Ureter (tissue), 1 donor: ENCODE measurements at places on chromosomes 4 and X. TPM values are rescaled to one million over a fixed set of nuclear protein-coding genes. Genes with fewer than 3 reads are reported as not detected.

- no peak for DNase-seq
Observed at GRCh38 chr4:10061650-10062415, 40.5 kb upstream of the SLC2A9 start.

MAGEC1 gene
- not detected for total RNA-seq

CDKL5 gene
- 42.3 TPM for total RNA-seq

- no peak for DNase-seq
Observed at GRCh38 chr4:145252190-145252589, 71.8 kb upstream of the OTUD4 start.

DNA sequence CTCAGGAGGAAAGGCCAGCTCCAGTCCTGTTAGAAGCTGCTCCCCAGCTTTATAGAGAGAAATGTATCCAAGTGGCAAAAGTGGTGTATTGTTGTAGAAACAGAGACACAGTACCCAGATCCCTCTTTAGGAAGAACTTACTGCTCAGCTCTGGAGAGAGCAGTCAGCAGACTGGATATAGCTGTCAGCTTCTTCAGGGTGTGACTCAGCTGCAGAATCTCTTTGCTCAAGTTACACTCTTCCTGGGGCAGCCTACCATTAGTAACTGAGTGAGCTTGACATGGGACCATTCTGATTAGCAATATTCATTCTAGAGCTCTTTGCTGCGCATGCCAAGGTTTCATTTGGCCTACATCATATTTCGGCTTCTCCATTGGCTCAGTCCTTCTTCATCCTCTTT lies 40.5 kb downstream of the ATP1B4 start:
- DNase-seq, result no peak

- DNase-seq, result no peak
Observed at GRCh38 chrX:101257448-101258258, 33.5 kb downstream of the TAF7L start.

FAM241A gene
- 5.1 TPM for total RNA-seq

FAT4 gene
- 9.8 TPM for total RNA-seq

MAEA gene
- total RNA-seq, result 75.3 TPM

GRCh38 chr4:89784686-89785231 lies 52.2 kb downstream of the SNCA start:
- no peak for DNase-seq
